Effector memory CD4-positive, alpha-beta T cell (primary cell): ENCODE measurements at places on chromosomes 6 and 20.

DNA sequence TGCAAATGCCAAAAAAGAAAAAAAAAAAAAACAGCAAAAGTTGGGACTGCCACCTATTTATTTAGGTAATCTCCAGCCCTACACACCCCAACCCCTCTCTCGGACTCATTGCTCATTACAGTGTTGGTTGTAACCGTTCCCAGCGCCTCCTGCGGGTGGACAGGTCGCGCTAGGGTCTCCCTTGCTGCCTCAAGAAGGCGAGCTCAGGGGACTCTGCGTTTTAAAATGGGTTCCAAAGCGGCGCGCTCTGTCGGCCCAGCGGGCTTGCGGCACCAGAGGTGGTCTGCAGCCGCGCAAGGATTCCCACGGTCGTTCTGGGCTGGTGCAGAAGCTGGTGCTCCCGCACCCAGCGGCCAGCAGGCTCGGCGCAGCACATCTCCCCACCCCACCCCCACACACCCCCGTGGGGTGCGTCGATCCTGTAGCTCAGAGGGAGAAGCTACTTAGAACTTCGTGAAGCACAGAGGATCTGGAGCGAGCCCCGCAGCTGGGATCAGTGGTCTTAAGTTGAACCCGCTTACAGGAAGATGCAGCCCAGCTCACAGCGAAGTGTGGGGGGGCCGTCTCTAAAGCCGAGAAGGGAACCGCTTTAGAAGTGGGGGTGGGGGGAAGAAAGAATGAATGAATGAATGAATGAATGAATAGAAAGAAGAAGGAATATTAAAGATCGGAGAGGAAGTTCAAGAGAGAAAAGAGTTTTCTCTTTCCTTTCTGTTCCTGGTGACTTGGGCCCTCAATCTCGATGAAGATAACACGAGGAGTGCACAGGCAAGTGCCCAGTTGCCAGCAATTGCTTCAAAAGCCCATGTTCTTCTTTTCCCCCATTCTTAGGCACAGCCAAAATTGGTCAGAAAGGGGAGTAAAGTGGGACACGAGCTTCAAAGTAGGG lies 780 bp downstream of the TFAP2A start:
- no peak for DNase-seq

DNA sequence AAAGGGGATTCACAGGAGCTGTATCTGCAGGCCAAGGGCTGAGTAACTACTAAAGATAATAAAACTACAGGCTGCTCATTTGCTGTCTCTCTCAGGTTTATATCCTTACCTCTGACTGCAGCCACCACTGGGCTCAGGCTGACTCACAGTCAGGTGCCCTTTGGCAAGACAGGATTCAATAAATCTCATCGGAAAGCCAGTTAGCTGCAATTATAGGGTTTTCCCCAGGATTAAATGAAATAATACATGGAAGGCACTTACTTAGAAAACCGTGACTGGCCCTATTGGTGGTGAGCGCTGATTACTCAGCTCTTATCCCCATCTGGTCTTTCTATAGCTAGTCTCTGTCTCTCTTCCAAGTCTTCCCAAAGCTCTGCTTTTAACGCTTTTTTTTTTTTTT lies 26.4 kb downstream of the RMND1 start:
- DNase-seq: no peak

DNA sequence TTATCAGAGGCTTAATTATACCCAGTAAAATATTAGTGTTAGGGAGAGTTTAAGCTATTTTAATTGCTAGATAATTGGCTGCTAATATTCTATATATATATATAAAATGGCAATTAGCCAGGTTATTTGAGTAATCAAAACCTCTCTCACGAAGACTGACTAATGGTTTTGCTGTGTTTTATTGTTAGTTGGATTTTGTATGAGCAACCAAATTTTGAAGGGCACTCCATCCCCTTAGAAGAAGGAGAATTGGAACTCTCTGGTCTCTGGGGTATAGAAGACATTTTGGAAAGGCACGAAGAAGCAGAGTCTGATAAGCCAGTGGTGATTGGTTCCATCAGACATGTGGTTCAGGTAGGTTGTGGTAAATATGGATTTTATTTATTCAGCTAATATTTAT lies 102.2 kb downstream of the RTN4IP1 start:
- no peak for DNase-seq

DNA sequence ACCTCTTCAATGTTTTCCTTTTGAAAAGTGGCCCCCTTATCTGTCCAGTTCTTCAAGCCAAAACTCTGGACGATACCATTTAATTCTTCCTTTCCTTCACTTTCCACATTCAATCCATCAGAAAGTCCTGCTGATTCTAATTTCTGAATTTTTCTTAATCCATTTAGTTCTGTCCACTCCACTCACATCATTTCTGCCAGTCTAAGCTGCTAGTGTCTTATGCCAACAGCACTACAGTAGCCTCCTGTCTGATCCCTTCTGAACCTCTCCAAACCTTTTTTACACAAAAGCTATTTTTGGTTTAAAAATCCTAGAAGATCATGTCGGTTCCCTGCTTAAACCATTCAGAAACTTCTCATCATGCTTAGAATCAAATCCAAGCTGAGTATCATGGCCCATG lies 24.5 kb upstream of the SNAP25 start:
- DNase-seq: no peak

DNA sequence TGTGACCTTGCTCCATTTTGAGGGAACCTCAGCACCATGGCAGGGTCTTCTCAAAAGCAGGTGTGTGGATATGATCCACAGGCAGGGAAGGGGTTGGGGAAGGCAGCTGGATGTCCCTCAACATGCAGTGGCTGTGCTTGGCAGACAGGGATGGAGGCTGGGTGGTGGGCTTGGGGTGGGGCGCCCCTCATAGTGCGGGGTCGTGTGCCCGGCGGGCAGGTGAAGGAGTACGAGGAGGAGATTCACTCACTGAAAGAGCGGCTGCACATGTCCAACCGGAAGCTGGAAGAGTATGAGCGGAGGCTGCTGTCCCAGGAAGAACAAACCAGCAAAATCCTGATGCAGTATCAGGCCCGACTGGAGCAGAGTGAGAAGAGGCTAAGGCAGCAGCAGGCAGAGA lies 8.0 kb upstream of the ZBTB9 start:
- no peak for DNase-seq

- DNase-seq: no peak
Observed at GRCh38 chr20:57679113-57679512, 30.7 kb downstream of the PMEPA1 start.

GRCh38 chr6:74320715-74321114 lies 624.7 kb downstream of the CD109 start:
- no peak for DNase-seq
